Esophagus squamous epithelium (tissue), 5 donors: ENCODE measurements at places on chromosomes 2 and 18. TPM values are rescaled to one million over a fixed set of nuclear protein-coding genes. Genes with fewer than 3 reads are reported as not detected.

ZSWIM2 gene
- total RNA-seq, result not detected

BMPR2 gene
- 24.8 TPM for total RNA-seq

OSBPL6 gene
- total RNA-seq, result 2.9 TPM

NYAP2 gene
- total RNA-seq, result 0.18 TPM

UXS1 gene
- total RNA-seq, result 36.3 TPM

APCDD1 gene
- total RNA-seq, result 16.5 TPM

NDUFV2 gene
- total RNA-seq, result 110 TPM

CNTNAP5 gene
- total RNA-seq, result not detected

INPP1 gene
- 49.0 TPM for total RNA-seq

FLACC1 gene
- 0.48 TPM for total RNA-seq

UGT1A3 gene
- 3.1 TPM for total RNA-seq

SERPINB3 gene
- 349 TPM for total RNA-seq

GALR1 gene
- total RNA-seq, result not detected

C2orf66 gene
- not detected for total RNA-seq

DSC2 gene
- total RNA-seq, result 231 TPM

DIS3L2 gene
- 42.8 TPM for total RNA-seq

DTYMK gene
- total RNA-seq, result 40.3 TPM

IKZF2 gene
- total RNA-seq, result 44.1 TPM

GPR75 gene
- 1.9 TPM for total RNA-seq

RBKS gene
- 5.2 TPM for total RNA-seq

ACTG2 gene
- total RNA-seq, result 107 TPM

DOK6 gene
- 0.57 TPM for total RNA-seq

MYO5B gene
- total RNA-seq, result 34.4 TPM

CYTIP gene
- total RNA-seq, result 4.0 TPM

KLHL14 gene
- 0.49 TPM for total RNA-seq

ACKR3 gene
- 29.5 TPM for total RNA-seq

UBR3 gene
- total RNA-seq, result 26.9 TPM

CXCR1 gene
- not detected for total RNA-seq
